A172 (cell line): ENCODE measurements at places on chromosomes 7 and 10.

GRCh38 chr10:93454736-93455135 lies 27.4 kb downstream of the MYOF start:
- DNase-seq = no peak

GRCh38 chr7:44618753-44619152 lies 12.3 kb downstream of the OGDH start:
- no peak for DNase-seq

DNA sequence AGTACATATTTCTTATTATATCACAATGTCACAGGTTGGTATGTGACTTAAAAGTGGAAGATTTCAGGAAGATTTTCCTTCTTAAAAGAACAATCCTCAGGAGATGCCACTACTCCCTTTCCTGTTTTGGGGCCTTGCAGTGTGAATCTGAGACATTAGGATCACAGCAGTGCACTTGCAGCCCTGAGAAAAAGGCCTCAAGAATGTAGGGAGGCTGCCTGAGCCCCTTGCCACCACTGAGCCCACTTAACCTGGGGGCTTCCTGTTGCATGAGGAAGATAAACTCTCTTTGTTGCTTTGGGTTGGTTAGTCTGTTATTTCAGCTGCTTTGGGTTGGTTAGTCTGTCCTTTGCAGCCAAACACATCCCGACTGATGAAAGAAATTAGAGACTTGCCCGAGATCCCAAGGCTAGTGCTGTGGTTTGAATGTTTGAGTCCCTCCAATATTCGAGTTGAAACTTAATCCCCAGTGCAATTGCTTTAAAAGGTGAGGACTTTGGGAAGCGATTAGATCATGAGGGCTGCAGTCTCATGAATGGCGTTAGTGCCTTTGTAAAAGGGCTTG lies 151.3 kb upstream of the SP4 start:
- DNase-seq = no peak

GRCh38 chr10:22760025-22760424 lies 45.6 kb upstream of the PIP4K2A start:
- DNase-seq = no peak

DNA sequence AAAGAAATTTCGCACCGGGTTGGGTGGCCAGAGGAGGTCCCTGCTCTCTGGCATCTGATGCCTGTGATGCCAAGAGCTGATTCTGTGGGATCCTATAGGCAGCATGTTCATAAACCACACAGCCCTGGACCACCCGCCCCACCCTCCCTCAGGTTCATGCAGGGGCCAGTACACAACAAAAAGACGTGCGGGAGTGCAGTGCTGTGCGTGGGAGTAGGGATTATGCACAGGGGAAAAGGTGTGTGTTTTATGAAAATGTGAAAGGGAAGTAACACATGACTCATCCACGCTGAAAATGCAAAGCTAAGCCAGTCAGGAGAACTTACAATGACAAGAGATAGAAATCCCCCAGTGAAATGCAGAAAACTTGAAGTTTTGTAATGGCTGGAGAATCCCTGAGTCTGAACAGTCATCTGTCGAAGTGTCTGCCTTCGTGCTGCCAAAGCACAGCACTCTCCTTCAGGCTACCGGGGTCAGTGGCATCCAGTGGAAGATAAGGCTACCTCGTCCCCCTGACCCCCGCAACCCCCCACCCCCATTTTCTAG lies 1.1 kb downstream of the KIAA1217 start:
- DNase-seq = peak; percentile 65

GRCh38 chr7:50330696-50331095 lies 26.2 kb downstream of the IKZF1 start:
- DNase-seq = no peak

GRCh38 chr7:113664867-113665266 lies 253.9 kb downstream of the PPP1R3A start:
- DNase-seq = peak; percentile 23
